RPMI8226 (cell line): ENCODE measurements at places on chromosomes 3 and 15.

- DNase-seq = no peak
Measured at GRCh38 chr15:55357774-55358173, 38.8 kb downstream of the PIGB start.

DNA sequence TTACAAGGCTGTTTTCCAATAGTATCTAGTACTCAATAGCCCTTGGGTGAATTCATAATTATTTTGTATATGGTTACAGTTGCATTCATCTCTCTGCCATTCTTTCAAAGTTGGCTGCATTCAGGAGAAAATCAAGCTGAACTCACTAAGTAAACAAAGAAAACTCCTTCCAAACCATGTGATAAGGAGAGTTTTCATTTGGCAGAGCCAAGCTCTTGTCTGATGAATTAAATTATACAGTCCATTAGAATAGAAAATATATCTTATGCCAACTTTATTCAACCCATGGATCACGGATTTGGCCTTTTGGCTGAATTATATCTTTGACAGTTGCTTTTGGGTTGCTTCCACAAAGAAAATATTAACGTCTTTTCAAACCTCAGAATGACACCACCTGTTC, 272.3 kb upstream of the ROBO1 start:
- no peak for DNase-seq

- DNase-seq = no peak
Measured at GRCh38 chr15:70153921-70154717, 56.4 kb upstream of the TLE3 start.

- peak; percentile 22 for DNase-seq
Measured at GRCh38 chr3:120147072-120147871, 53.0 kb upstream of the GSK3B start.

DNA sequence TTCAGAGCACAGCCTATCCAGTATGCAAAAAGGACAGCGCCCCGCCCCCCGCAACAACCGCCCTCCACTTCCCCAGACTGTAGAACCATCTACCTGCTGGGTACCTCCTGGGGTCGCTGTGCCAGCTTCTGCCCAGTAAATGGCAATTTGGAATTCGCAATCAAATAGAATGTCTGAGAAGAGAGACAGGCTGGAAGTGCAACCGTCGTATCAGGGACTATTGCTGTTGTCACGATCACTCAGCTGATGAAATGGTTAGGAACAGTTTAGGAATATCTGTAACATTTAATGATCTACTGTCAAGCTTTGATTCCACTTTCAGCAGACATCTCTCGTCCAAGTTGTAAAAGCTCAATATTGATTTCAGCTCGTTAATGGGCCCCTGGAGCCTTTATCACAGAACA, 13.3 kb upstream of the PARL start:
- peak; percentile 40 for DNase-seq

DNA sequence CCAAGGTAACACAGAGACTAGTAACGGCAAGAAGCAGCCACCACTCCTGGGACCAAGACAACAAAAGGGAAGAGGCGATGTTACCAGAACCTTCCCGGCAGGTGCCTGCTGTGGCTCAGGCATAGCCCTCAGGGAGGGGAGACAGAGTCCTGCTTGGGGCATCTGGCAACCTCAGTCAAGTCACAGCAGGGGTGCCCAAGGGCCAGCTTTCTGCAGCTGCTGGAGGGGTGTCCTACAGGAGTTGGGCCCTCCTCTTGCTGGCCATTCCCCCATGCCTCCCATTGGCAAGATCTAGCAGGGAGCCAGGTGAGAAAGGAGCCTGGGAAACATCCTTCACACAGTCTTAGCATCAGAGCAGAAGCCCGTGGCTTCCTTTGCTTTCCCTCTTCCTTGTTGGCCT, 197.3 kb upstream of the IL12A start:
- no peak for DNase-seq

DNA sequence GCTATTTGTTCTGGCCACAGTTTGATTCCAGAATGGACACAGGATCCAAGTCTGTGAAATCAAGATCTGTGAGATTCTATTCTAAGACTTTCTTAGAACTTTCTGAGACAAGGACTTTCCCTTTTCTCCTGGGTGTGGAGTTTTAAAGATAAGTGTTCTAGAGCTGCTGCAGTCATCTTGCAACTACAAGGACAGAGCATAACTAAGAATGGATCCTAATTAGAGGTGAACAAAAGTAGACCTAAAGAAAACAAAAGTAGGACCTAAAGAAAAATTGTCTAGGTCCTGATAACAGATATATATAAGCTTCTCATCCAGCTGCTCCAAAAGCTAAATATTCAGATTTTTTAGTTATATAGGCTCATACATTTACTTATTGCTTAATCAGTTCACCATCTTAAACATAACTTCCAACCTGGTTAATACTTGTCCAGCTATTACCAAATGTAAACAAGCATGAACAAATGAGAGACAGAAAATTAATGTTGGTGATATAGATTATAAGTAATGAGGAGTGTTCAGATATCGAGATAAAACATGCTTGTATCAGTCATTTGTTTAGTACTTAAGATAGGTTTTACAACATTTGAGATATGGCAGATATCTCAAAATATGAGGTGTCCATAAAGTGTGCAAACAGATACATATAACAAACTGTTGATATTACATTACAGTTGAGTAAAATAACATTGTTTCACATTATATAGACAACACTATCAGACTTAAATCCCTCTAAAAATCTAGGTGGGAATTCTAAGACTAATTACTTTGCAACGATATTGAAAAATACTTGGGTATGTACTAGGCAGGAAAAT, 75.1 kb downstream of the CD200 start:
- no peak for DNase-seq

DNA sequence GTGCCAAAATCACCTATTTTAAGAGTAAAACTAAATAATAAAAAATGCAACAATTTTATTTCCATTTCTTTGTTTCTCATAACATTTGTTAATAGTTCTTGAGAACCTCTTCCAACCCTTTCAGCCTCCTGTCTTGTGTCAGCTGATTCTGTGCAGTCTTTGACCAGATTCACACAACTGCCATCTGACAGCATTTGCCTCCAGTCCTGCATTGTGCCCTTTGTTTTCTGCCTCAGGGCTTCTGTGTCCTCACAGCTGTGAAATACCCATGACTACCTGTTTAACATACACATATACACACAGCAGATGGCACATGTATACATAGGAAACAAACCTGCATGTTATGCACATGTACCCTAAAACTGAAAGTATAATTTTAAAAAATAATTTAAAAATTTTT, 13.2 kb upstream of the CNTN6 start:
- no peak for DNase-seq

GRCh38 chr3:62500556-62501288, 127.4 kb upstream of the FEZF2 start:
- no peak for DNase-seq

DNA sequence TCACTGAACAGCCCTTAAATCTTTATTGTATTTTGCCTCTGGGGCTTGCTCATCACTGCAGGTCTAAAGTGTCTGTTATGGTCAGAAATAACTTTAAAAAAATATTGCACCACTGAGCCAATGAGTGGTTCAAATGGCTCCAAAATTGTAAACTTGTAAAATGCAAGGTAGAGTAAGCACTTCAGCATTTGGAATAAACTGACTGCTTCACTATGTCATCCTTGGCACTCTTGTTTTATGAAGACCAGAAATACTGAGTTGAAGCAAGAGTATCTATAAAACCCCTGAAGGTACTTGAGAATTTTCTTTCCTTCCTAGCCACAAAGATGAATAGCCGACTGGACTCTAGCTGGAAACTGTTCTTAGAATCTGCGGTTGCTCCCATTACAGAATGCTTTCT, 390.3 kb upstream of the DPH6 start:
- no peak for DNase-seq

- no peak for DNase-seq
Measured at GRCh38 chr3:54169524-54169923, 47.2 kb downstream of the CACNA2D3 start.

GRCh38 chr3:115042351-115042750, 104.7 kb downstream of the ZBTB20 start:
- no peak for DNase-seq

- no peak for DNase-seq
Measured at GRCh38 chr3:16182183-16182582, 7.7 kb downstream of the GALNT15 start.

DNA sequence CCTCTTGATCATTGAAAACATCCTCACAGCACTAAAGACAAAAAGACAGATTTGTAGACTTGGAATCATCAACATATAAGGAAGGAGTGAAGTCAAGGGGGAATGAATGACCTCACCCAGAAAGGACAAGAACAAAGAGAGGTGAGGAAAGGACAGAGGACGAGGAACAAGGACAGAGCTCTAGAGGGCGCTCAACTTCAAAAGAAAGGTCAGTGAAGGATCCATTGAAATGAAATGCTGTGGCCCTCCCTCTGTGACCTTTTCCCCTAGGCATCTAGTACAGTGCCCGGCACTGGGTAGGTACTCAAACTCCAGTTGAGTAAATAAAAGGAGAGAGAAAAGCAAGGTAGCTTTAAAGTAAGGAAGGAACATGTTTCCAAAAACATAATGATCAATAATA, 2.6 kb downstream of the ATP8B4 start:
- DNase-seq = peak; percentile 35

DNA sequence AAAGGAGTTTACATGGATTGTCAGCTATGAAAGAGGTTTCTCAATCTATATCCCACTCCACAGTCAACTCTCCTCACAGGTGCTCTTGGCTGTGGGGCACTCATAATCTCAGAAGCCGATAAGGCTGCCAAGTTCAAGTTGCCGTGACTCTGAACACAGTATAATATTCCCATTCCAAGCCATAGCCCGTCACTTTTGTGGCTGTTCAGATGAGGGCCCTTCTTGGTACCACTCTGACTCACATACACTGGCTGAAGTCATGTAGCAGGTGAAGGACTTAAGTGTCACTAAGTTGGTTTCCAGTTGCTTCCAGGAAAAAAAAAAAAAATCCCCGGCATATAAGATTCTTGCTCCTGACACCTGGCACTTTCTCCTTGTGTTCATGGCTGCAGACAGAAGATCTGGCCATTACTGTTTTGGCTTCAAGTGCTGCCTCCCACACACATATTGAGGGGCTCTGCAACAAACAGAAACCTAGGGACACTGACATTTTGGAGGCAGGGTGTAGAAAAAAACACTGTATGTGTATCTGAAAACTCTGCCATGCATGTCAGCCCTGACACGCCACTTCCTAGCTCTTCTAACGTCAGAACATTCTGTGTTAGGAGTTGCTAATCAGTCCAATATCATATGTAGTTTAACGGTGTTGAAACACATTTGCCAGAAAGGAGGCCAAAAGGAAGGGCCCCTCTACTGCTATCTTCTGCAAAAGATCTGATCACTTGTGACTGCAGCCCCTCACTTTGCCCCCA, 170.2 kb upstream of the ICE2 start:
- DNase-seq = no peak

DNA sequence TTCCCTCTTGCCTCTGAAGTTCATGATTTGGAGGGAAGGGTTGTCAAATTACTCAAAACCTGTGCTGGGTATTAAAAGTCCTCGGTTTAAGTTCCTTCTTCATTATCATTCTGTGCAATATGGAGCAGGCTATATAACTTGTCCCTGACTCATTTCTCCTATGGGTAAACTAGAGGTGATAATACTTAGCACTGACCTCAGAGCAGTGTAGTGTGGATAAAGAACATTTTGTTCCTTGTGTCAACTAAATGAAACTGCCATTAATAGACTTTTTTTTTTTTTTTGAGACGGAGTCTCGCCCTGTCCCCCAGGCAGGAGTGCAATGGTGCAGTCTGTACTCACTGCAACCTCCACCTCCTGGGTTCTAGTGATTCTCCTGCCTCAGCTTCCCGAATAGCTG, 2.2 kb upstream of the BBX start:
- no peak for DNase-seq

GRCh38 chr3:158094235-158095110, 11.7 kb downstream of the SHOX2 start:
- DNase-seq = no peak

DNA sequence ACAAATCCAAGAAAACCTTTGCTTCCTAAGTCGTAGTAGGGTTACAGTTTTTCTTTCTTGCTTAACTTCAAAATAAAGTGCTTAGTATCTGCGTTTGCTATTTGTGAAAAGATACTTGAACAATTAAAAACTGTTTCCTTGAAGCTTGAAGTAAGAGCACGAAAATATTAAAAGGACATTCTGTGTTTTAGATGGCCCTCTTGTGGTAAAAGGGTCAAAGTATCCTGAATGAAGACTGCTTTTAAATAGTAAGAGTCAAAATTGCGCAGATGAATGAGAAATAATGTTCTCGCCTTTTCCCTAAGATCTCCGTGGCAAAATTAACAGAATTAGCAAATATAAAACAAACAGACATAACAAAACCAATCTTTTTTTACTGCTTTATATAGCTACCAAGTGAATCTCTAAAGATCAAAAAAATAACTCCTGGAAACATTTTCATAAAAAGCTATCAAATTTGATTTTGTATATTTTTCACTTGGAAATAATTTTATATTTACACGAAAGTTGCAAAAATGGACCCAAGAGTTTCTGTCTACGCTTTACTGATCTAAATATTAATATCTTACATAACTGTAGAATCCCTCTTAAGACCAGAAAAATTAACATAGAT, 175.4 kb downstream of the MBNL1 start:
- DNase-seq = peak; percentile 55

DNA sequence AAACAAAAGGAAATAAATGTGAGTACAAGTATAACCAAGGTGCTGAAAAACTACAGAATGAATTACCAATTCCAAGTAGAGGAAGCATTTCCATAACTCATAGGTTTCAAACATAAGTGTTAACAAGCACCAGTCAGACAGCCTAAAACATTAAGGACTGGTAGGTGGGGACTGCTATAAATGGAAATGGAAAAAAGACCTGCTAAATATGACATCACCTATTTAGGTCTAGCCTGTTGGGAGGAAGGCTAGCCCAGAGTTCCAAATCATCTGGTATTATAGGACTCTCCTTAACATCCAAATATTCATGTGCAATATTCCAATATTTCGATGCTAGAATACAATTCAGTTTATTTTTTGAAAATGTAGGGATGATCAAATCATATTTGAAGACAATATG, 560.0 kb downstream of the ROBO2 start:
- no peak for DNase-seq

DNA sequence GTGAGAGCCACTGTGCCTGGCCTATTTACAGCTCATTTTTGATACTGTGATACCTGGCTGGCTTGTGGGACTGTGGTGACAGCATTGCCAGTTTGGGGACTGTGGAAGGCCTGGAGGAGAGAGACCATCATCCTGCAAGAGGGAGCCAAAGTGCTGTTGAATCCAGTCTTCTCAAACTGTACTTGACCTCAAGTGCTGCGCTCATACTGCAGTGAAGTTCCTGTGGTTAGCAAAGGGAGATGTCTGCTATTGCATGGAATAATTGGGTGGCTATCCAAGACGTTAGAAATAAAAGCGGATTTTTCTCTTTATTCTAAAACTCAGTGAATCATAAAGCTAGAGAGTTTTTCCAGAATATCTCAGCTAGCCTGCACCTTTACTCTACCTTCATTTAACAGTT, 83.4 kb downstream of the CCK start:
- no peak for DNase-seq
